Non-pigmented ciliary epithelial cell (primary cell): ENCODE measurements at places on chromosomes 5 and 9.

GRCh38 chr9:37293664-37294524 is 128.6 kb upstream of the GRHPR start:
- no peak for DNase-seq

- no peak for DNase-seq
Measured at GRCh38 chr9:89243296-89244061, 64.9 kb upstream of the SHC3 start.

GRCh38 chr9:133818444-133818843 is 80.3 kb upstream of the SARDH start:
- DNase-seq, result no peak

DNA sequence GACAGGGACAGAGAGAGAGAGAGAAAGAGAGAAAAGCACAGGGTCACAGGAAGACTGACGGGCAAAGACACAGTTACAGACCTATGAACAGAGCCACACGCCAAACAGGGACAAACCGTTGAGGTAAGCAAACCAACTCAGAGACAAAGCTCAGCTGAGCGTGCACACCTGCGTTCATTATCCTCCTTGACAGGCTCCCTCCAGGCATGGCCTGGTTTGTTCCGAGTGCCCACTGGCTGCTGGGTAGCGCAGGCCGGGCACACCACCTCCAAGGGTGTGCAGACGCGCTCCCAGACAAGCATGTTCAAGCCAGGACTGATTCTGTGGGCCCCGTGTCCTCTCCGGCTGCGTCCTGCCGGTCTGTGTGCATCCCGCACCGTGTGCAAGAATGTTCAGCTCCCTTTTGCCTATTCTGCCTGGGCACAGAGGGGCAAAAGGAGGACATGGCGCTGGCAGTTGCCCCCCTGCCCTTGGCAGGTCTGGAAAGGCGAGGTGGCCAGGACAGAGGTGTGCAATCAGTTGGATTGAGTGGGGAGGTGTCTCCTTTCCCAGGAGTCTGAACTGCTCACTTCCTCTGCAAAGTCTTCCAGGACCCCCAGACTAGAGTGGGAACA is 467 bp upstream of the SMIM32 start:
- DNase-seq, result no peak

DNA sequence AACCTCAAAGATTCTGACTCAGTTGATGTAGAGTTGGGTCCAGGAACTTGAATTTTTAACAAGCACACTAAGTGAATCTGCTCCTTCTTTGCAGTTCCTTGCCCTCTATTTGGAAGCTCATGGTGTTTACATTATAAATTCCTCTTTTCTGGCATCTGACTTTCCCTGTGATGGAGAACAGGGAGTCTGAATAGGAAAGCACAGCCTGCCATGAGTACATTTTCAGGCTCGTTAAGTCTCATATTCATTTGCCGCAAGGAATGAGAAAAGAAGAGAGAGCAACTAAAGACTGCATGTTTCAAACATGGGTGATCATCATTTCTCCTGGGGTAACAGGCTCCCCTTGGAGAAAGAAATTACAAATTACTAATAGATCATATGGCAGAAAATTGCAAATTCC is 468.1 kb upstream of the DMAC1 start:
- no peak for DNase-seq

- no peak for DNase-seq
Measured at GRCh38 chr9:37302277-37302676, 120.2 kb upstream of the GRHPR start.

DNA sequence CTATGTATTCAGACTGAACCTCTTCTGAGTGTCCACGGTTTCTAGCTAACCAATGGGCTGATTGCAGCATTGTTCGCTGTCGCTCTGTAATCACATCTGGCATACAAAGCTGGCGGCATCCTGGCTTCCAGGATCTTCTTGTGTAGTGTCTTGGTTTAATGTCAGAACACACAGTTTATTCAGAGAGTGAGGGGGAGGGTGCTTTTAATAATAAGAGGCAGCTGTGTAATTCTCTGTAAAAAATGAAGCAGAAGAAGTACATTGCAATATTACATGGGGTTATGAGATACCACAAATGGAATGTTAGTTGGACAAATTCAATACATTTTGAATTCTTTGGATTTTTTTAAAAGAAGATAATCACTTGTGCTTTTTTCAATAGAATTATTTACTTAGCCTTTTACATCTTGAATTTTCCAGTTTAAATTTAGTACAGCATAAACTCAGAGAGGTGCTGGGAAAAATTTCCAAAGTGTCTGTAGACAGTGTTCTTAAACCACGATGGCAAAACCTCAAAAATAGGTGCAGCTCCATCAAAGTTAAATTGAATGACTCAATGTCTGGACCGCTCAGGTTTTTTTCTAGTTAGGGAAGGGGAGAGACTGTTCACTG is 206.0 kb downstream of the PCSK1 start:
- DNase-seq, result peak; percentile 91

DNA sequence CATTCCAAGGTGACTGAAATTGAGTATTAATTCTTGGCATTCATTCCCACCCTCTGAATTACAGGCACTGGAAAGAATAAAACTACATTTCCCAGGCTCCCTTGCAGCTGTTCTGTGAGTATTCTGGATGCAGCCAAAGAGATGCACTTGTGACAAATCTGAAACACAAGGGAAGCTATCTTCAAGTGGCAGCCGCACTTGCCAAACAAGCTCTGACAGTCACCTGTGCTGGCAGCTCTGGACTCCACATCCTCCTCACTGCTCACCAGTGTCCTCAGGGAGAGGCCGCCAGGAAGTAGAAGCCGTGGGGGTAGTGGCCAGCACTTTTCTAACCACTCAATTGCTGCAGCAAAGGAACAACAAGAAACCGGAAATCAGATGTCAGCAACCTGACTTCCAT is 275.0 kb downstream of the NR2F1-AS1 start:
- DNase-seq, result no peak

DNA sequence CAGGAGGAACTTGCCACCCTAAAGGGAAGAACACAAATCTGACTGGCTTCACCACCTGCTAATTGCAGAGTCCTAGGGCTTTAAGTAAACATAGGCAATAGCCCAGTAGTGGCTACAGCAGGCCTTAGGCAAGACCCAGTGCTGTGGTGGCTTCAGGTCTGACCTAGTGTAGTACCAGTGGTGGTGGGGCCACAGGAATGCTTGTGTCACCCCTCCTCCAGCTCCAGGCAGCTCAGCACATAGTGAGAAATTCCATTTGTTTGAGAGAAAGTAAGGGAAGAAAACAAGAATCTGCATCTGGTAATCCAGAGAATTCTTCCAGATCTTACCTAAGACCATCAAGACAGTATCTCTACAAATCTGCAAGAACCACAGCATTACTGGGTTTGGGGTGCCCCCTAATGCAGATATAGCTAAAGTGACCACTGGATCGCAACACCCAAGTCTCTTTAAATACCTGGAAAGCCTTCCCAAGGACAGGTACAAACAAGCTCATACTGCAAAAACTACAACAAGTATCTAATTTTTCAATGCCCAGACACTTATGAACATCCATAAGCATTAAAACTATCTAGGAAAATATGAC is 102.6 kb upstream of the TRPM3 start:
- no peak for DNase-seq

GRCh38 chr5:139190125-139190524 is 8.0 kb downstream of the SIL1 start:
- DNase-seq, result peak; percentile 89

- no peak for DNase-seq
Measured at GRCh38 chr9:132487351-132487791, 77.4 kb downstream of the CFAP77 start.

DNA sequence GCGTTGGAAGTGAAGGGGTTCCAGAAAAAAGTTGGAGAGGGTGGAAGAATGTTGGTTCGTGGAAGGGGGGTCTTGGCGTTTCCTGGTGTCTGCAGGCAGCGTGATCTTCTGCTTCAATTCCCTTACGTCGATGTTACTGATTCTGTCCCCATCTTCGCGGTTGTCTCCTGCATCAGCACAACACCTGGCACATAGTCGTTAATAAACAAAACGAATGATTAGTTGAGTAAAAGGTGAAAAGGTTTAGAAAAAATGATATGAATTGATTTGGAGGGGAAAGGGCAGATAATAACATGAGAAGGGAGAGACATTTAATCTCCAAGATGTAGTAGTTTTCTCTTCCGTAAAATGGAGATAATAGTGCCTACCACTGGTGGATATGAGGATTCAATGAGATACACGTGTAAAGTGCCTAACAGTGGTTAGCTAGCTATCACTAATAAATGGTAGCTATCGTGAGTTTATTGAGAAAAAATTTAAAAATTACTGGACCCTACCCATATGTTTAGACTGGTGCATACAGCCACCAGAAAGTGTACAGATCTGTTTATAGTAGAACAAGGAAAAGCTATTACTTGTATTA is 556 bp downstream of the MTREX start:
- no peak for DNase-seq

GRCh38 chr5:104050436-104050835 is 487.8 kb upstream of the NUDT12 start:
- DNase-seq, result no peak

- DNase-seq, result no peak
Measured at GRCh38 chr9:105541838-105542237, 16.1 kb upstream of the FKTN start.

GRCh38 chr5:133353741-133354140 is 258.6 kb downstream of the FSTL4 start:
- DNase-seq, result no peak

- no peak for DNase-seq
Measured at GRCh38 chr5:153610009-153610408, 119.5 kb downstream of the GRIA1 start.

GRCh38 chr9:126238415-126238814 is 88.2 kb upstream of the MVB12B start:
- DNase-seq, result no peak

DNA sequence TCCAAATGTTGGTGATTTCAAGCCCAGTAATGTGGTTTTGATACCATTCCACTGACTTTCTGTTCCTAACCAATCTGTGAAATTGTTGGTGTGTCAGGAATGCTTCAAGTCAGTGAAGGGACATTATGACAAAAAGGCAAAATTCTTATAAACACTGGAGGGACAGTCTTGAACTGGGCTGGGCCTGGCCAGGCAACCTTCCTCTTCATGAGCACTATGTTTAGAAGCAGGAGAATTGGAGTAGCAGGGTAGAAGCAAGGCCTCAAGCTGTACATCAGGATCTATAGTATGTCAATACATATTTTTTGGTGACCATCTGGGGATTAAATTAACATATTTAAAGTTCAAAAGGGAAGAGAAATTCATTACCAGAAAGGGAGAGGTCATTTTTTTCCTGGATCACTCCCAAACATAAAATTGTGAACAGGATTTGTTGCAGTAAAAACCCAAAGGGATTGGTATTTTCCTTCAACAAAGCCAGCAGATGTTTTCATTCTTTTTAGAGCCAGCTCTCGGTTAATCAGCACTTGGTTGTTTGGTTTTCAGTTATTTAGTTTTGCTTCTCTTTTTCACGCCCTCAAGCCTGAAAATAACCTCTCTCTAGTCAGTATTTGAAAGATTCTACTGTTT is 77.9 kb upstream of the PIK3R1 start:
- DNase-seq, result no peak

- no peak for DNase-seq
Measured at GRCh38 chr5:57325678-57326397, 152.0 kb downstream of the GPBP1 start.

DNA sequence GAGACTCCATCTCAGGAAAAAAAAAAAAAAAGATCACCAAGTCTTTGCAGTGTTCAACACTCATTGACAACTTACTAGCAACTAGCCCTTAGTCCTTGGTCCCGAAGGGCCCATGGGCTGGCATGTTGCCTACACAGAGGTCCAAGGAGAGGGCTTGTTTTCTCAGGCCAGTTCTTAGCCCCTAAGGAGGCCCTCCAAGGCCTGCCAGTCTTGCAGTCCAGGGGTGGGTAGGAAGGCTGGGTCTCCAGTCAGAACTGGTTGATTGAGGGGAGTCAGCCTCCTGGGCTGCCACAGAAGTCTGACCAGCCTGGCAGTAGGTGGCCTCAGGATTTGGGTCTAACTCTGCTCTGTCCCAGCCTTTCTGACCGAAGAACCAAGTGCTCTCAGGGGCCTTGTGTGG is 32.7 kb downstream of the IER5L start:
- DNase-seq, result no peak

DNA sequence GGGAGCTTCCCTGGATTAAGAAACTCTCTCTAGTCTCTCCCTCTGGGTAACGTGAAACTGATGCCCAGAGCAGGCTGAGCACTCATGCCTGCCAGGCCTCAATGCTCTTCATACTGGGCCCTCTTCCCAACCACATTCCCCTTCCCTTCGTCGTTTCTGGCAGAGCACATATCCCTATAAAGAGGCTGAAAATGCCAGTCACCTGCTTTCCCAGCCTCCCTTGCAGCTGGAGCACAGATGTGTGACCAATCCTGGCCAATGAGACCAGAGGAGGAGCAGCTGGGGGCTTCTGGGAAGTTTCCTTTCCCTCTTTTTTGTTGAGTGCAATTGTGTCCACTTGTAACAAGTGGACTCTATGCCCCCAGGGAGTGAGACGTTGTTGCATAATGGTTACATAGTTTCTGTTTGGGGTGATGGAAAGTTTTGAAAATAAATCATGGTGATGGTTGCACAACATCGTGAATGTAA is 30.2 kb upstream of the SMIM23 start:
- DNase-seq, result no peak

- no peak for DNase-seq
Measured at GRCh38 chr5:175013251-175013650, 288.9 kb downstream of the MSX2 start.

DNA sequence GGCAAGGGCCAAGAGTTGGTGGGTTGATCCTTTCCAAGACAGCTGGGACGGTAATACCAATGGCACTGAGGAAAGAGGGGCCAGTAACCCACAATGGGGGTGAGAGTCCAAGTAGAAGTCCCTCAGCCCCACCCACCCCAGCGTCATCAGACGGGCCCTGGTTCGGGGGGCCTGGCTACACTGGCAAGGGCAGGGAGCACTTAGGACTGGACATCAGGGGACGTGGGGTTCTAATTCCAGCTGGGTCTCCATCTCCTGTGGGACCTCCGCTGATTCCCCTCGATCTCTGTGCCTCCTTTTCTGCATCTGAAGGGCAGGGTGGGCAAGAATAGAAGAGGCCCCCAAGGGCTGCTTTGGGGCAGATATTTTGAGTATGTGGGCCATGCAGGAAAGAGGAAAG is 53.5 kb upstream of the FCN1 start:
- DNase-seq, result no peak

- DNase-seq, result no peak
Measured at GRCh38 chr5:10726913-10727517, 34.0 kb downstream of the DAP start.

- DNase-seq, result no peak
Measured at GRCh38 chr5:172171118-172171517, 16.9 kb downstream of the STK10 start.

DNA sequence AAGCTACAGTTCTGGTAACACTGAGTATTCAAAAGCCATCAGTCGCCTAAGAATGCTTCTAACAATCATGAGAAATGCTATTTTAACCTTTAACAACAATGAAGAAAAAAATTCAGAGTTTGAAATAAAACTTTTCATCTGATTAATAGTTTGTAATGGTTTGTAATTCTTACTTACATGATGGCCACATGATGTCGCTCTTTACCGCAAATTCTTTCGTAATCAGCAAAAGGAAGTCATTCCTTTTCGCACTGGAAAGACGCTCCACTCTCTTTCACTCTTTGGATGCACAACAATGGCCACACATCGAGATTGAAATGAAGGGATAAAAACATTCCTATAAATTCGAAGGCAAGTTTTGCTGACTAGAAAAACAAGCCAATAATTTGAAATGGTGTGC is at the start of gene PCDHA7:
Gene PCDHA7 (plus strand): TSS at position 277 of the 400 bp plus-strand sequence. CDS start 115 bp downstream, at position 392.
- DNase-seq, result no peak

GRCh38 chr9:89001917-89002540 is 10.8 kb downstream of the S1PR3 start:
- DNase-seq, result no peak
